Choroid plexus epithelial cell (primary cell): ENCODE measurements at places on chromosomes 6 and 20.

GRCh38 chr6:166559211-166559610, 27.3 kb downstream of the RAMACL start:
- DNase-seq: no peak

GRCh38 chr6:25536781-25537180, 115.2 kb upstream of the SCGN start:
- no peak for DNase-seq

DNA sequence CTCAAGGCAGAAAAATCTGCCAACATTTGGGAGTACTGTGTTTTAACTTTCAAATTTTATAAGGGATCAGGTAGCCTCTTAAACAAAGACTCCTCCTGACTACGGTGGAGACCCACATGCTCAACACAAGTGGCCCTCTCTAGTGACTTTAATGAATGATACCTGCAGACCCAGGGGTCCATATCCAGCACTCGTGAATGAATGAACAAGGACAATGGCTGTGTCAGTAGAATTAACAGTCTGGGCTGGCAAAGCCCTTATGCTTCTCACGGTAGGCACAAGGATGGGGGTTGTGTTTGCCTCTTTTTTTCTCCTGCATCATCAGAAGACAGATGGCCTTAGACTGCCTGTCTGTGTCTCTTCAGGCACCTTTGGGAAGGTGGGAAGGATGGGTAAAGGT, 112.6 kb upstream of the TRAF3IP2 start:
- DNase-seq: no peak

GRCh38 chr6:34665019-34665418, 31.5 kb downstream of the ILRUN start:
- DNase-seq: no peak

DNA sequence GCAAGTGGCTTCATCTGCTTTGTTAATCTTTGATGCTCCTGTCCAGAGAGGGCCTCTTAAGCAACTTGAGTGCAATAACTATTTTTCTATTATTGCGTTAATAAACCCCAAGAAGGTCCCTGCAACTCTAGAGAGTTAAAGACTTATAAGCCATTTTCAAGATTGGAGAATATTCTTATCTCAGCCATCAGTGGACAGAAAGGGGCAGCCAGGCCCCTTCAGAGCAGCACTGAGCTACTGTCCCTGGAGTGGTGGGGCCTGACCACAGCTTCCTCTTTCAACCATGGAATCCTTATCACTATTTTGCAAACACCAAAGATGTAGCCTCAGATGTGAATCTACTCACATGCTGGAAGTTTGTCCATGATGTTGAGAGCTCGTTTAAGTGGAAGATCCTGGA, 2.8 kb upstream of the MAS1L start:
- no peak for DNase-seq

- no peak for DNase-seq
These were observed 1.3 kb upstream of the MRS2 start for GRCh38 chr6:24401458-24401857.

DNA sequence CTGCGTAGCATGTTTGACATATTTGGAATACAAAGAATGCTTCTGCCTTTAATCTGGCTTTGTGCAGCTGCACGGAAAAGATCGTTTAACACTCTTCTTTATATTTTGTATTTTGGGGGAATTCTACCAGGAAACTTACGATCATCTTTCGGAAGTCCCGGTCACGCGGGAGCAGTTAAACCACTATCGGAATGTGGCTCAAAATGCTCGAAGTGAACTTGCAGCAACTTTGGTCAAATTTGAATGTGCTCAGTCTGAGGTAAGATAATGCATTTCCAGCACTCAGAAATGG, 42.3 kb downstream of the CCDC170 start:
- no peak for DNase-seq

GRCh38 chr6:87936065-87936464, 111.6 kb upstream of the SPACA1 start:
- DNase-seq: no peak

- no peak for DNase-seq
These were observed 61.3 kb upstream of the CARMIL1 start for GRCh38 chr6:25217829-25218228.

DNA sequence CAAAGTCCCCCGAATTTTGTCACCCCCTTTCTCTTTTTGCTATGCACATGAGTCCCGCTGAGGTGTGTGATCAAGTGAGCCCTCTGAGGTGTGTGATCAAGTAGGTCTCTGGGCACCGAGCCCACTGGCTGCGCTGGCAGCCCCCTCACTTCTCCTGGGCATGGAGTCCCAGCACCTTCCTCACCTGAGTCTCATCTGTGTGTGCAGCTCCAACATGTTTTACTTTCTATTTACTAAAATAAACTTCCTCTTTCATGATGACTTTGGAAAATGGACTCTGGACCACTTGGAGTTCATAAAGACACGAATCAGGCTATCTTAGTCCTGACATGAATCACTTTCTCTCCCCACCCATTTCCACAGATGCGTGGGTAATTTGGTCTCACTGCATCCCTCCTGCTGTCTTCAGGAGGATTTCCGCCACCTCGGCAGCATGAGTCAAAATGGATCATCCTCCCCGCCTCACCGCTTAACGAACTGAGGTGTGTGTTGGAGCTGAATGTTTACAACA, 39.8 kb downstream of the PRDM1 start:
- DNase-seq: no peak

GRCh38 chr6:144250276-144250675, 34.9 kb upstream of the UTRN start:
- no peak for DNase-seq

DNA sequence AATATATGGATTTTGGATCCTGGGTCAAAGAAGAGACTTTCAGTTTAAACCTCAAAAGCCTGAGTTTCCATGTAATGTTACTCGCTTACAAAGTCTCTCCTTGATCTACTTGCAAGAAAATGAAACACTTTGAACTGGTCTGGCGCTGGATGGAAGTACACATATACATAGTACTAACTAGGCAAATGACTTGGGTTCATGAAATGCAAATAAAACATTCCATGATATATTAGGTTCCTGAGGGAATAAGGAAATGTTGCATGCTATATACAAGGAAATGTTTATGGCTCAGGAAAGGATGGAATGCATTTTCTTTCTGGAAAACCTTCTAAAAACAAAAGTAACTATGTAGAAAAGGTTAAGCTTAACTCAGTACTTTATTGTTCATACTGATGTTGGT, 11.4 kb upstream of the TXLNB start:
- no peak for DNase-seq

GRCh38 chr6:84882768-84883766, 118.7 kb upstream of the TBX18 start:
- peak; percentile 40 for DNase-seq

- no peak for DNase-seq
These were observed 956.6 kb downstream of the KIF16B start for GRCh38 chr20:15616626-15617025.

DNA sequence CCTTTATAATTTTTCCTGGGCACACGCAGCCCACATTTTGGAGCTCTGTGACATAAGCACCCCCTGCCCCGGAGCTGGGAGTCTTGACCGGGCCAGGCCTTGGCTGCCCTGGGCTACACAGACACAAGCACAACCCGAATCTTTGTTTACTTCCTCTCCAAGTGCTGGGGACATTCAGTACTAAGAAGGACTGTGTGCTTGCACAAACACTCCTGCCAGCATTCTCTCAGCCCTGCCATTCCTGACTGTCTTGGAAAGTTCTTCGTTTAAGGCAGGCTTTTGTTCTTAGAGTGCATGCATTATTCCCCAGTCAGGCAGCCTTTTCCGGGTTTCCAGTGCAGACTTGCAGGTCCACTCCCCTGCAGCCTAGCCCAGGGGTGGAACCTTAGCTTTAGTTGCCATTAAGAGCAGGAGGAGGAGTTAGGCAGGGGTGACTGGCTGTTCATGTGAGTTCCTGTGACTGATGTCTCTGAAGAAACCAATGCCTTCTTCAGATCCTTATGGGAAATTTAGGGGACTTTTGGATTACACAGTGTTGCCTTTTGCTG, 28.6 kb downstream of the FOXO3 start:
- DNase-seq: peak; percentile 79

DNA sequence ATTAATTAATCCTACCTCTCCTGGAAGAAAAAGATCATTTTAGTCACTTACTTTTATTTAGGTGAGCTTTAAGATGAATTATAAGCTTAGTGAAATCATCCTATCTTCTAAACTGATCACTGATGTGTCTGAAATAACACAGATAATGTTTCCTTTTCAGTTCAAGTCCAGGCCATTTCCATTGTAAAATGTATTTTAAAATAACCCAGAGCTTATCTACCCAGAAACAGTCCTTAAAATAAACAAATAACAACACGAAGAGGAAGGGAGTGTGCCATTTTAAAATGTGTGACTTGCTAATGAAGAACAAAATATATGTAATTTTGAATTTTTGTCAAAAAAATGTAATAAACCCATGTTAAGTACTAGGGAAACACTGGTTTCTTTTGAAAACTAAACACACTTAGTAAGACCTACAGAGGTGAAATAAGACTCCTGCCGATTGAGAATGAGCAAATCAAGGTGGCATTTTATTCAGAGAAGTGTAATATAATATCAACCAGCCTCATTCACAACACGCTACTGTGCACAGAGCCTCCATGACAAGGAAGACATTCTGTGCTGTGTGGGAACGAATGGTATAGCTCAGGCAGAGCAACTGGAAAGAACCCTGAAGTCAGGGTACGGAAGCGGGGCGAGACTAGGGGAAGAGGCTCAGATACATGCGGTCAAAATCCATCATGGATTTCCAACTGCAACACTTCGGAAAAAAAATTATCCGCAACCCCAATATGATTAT, 7.7 kb downstream of the LRP11 start:
- DNase-seq: peak; percentile 38

DNA sequence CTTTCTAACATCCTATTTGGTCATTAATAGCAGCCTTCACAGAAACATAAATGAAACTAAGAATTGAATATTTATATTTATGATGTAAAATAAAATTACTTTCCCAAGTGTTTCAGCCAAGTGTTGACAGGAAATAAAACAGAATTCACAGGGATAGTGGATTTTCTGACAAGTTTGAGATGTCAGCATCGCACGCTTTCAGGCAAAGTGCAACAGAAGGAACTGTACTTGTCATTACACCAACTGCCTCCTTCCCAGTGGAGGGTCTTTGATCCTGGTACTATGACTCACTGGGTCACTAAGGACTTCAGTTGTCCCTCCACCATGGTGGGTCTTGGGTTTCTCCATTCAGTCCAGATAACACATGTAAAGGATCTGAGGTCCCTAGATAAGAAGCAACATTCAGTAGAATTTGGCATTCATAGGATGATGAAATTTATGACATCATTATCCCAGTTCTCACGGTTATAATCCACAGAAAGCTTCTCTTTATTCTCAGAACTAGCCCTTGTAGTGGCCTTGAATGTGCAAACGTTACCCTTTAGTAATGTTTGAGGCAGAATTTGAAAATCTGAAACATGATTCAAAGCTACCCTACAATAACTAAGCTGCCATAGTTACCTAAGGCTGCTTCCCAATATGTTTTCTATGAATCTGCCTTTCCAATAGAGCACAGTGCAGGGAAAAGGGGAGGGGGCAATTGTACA, 3.8 kb upstream of the TNFAIP3 start:
- no peak for DNase-seq

DNA sequence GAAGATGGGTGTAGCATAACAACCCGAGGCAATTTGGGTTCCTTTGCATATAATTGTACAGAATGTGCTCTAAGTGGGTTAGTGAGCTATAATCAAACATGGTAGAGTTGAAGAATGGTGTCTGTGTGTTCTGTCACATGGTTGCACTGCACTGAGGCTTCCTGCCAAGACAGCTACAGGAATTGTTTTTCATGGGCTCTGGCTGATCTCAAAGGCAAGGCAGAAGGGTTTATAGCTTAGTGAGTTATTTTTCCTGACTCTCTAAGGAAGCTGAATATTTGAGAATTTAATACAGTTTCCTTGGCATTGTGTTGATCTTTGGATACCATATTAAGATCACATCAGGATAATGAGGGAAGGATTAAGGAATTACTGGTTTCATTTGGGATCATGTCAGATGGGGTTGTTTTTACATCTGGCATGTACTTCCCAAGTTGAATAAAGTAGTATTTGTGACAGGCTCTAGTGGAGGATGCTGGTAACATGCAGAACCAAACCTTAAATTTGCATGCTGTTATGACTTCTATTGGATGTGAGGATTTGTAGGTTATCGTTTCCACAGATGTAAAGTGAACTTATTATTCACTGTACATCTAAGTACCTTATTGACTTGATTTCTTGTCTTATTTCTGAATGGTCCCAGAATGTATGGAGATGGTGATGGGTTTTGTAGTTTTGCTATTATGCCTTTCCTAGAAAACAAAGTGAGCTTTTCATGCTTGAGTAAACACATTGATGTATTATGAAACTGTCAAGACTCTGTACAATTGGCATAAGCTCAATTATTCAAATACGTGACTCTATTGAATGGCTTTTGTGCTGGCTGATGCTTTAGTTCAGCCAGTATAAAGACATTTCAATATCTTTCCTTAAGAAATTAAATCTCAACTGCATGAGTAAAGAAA, 43.3 kb downstream of the LRRC1 start:
- DNase-seq: peak; percentile 71

GRCh38 chr6:135052939-135053338, 1.7 kb downstream of the HBS1L start:
- DNase-seq: no peak

- no peak for DNase-seq
These were observed 43.1 kb downstream of the E2F3 start for GRCh38 chr6:20444786-20445271.

- DNase-seq: no peak
These were observed 29.2 kb downstream of the BPIFB4 start for GRCh38 chr20:33108661-33109060.

DNA sequence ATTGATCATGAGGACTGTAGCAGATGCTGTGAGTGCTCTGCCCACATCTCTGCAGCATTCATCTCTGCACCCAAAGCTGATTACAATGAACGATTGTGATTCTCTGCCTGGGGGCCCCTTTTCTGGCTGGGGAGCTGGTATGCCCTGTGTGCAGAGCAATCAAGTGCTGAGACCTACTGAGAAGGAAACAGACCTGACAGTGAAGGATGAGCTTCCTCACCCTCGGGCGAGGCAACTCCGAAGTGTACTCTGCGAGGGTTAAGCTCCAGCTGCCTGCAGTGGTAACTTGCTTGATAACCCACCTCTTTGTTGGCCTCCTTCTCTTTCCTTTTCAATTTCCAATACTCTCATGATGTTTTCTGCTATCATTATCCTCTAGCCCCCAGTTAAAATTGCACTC, 289.7 kb upstream of the RNF24 start:
- DNase-seq: no peak

GRCh38 chr6:139114746-139115145, 20.1 kb upstream of the HECA start:
- no peak for DNase-seq

DNA sequence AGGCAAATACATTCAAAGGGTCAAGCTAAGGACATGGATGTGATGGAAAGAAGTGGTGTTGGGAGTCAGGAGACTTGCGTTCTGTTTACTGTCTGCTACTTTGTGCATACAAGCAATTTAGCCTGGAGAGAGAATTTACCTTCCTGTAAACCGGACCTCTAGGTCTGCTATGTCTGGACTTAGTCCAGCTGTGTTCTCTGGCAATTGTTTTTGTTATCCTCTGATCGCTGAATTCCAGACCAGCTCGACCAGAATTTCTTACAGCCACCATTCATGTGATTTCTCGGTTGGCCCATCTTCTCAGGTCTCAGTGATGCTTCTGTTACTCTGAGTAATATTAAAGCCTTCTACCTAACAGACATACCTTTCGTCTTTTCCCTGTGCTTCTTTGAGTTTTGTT, 75.2 kb downstream of the LRRC1 start:
- DNase-seq: peak; percentile 77
